ENCODE measurements at places on chromosomes 3 and 15.

- DNase-seq: no peak
Observed at GRCh38 chr3:25547943-25548674, 116.6 kb downstream of the TOP2B start.

GRCh38 chr15:90864507-90864906, 3.9 kb upstream of the FURIN start:
- no peak for DNase-seq

DNA sequence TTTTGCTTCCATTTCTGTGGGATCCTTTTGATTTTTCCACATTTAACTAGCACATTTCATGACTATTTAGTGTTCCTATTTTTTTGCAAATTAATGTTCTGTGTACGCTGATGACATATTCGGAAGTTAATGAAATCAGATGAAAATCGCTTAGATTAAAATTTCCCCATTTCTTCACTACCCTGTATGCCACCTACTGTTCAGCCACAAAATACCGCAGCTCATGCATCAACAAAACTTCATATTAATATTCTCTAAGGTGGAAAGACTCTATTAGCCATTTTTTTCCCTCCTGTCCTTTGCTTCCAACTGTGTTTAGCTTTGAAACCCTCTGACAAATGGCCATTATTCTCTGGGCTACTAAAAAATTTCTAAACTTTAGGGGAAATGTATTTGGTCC, 300.6 kb downstream of the MECOM start:
- no peak for DNase-seq

- DNase-seq: no peak
Observed at GRCh38 chr15:23072633-23073032, 33.3 kb upstream of the TUBGCP5 start.

GRCh38 chr15:92898988-92899582, 1.0 kb upstream of the CHD2 start:
- DNase-seq: no peak

DNA sequence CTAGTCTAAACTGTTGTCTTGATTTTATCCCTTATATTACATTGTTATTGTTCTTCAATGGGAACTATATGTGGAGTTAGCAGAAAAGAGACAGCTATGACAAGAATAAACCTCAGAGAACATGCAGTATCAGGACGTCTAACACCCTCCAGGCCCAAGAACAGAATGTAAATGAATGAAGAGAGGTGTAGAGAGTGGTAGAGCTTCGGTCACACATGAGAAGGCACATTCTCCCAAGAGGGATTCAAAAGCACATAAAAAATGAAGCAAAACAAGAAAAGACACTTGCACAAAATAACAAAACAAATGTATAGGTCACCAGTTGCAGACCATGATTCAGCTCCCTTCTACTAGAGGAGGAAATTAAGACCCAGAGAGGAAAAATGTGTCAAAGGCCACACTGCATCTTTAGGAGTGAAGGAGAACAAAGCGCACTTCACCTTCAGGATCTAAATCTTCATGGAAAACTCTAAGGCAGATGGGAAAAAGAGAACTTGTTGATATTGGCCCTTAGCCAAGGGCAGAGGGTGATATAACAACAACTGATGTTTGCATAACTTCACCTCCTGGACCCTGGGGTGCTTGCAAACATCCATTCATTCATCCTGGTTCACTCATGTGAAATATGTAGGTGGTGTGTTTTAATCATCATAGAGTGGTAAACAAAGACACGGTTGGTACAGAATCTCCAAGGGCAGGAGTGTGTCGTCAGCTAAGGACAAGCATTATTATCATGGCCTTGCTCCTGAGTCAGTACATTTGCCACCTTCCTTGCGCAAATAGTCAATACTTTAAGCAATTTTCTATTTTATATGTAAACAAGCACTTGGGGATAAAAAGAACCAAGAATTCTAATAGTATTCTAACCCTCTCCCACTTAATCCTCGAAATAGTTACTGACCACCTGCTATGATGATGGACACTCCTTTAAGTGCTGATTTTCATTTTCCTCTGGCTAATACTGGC, 8.8 kb downstream of the NEK10 start:
- DNase-seq: no peak

GRCh38 chr3:71784201-71784913, 591 bp downstream of the PROK2 start:
- no peak for DNase-seq

- DNase-seq: no peak
Observed at GRCh38 chr3:136632625-136633081, 119.5 kb downstream of the STAG1 start.

DNA sequence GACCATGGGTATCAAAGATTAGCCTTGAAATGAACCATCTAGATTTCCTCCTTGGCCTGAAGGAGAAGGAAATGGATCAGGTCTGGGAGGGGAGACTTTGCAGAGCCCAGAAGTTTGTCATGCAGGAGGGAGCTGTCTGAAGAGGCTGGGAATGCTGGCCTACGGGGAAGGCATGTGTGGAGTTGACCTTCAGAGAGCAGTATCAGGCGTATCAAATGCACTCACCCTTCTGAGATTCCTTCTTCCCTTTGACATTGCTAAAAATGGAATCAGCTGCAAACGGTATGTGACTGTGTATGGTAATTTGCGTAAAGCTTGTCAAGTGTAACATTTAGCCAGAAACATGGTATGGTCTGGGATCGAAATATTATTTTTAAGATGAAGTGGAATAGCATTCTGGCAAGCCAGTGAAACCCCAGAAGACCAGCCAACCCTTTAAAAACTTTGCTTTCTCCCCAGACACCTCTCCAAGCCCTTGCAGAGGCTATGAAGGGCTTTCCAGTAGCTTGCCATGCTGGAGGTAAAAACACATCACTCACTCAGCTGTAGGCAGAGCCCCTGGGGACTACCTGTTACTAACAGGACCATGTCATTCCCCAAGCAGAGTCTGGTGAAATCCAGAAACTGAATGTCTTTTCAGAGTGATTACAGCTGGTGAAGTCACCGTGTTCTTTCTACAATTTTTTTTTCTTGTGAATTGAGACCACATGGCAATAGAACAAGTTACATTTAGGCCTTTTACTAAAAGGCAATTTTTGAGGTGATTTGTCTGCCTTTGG, 174.7 kb upstream of the SLC24A5 start:
- DNase-seq: no peak

DNA sequence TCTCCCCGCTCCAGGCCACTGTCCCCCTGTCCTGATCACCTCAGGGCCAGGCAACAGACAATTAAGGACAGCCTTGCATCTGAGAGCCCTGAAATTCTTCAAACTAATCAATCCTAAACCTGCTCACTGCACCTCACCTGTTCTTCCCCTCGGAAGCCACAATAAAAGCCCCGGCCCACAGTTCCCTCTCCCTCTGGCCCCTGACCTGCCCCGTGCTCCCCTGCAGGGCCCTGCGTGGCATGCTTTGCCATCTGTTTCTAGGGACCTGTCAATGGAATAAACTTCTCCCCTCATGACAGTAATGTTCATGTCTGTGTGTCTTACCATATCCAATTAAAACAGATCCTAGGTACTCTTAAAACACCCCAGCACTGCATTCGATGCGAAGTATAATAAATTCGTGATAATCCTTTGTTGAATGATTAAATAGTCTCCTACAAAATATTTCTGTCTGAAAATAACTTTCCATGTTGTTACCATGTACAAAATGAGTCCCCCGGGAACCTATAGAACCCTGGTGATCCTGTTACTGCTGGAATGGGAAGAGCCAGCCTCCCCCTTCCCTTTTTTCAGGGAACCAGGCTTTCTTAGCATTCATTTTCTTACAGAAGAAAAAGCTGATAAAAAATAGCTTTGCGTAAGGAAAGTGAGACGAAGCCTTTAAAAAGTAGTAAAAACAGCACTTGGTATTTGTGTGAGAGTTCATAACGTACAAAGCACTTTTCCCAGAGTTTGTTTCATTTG, 59.0 kb downstream of the ABTB1 start:
- no peak for DNase-seq

All from DMS79 (cell line).